ENCODE measurements at places on chromosomes 5 and 9.

DNA sequence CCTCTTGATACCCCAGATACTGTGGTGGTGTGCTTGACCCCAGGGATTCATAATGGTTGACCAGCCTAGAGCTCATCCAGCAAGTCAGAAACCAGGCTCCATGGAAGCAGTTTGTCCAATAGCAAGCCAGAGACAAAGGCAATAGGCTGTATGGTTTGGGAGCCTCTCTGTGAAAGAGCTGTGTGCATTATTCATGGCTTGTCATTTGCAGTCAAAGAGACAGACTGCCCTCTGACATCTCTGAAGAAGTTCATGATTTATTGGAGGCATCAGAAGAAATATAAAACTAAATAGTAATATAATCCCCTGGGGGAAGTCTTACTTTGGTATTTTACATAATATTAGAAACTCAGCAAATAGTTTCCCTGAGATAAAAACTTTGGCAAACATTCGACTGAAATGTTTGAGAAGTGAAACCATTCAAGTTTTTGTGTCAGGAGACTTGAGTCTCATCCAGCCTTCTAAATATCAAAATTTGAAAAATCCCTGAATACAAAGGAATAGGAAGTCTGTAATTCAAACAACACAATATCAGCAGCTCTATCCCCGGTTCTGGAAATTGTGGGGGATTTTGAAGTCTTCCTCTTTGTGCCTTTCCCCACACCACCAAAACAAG, 250.3 kb downstream of the ZSWIM6 start:
- no peak for DNase-seq

DNA sequence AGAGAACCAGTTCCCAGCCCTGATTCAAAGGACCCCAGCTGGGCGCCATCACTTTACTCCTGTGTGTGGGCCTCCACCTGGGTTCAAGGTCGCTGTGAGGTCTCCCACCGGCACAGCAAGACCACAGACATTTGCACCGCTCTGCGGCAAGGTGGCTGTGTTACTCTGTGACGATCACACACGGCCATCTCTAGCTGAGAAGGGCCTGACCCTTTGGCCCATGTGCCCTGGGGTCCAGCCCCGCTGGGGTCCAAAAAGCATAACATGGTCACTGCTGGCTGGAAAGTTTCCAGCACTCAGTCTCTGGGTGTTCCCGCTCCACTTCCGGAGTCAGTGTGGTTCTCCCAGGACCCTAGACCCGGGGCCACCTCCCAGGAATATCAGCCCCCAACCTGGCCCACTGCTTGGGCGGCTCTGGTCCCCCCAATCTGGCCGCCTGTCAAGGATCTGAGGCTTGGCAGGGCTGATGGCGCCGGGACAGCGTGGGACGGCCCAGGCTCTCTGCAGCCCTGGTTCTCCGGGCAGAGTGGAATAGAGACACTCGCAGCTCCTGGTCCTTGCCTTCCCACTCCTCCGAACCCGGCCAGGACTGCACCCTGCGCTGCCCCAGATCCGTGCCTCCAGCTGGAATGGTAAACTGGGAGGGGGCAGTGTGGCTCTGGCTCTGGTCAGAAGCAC, 3.9 kb upstream of the LMX1B start:
- DNase-seq = no peak

GRCh38 chr5:40364441-40364840, 315.3 kb upstream of the PTGER4 start:
- DNase-seq = no peak

- no peak for DNase-seq
Observed at GRCh38 chr5:73565969-73566547, 515 bp downstream of the UTP15 start.

GRCh38 chr9:102521097-102521755, 473.9 kb upstream of the CYLC2 start:
- DNase-seq = no peak

DNA sequence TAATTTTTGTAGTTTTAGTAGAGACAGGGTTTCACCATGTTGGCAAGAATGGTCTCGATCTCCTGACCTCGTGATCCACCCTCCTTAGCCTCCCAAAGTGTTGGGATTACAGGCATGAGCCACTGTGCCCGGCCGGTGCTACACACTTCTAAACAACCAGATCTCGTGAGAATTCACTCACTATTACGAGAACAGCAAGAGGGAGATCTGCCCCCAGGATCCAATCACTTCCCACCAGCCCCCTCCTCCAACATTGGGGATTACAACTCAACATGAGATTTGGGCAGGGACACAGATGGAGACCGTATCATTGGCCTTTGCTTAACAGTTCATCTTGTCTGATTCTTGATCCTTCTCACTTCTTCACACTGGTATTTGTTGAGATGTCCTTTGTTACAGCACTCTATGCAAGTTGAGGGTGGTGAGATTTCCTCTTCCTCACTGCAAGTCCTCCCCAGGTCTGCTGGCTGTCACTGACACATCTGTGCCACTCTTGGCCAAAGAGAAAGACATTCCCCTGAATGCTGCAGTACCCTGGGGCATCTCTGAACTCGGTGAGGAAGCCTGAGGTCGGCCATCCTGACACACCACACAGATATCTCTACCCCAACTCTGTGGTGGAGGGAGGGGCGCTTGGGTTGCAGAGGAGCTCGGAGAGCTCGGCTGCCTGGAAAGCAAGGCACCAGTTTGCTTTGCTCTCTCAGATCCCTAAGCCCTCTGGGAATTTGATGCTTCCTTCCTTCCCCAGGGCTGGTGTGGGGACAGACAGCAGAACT, 4.2 kb upstream of the SUB1 start:
- no peak for DNase-seq

DNA sequence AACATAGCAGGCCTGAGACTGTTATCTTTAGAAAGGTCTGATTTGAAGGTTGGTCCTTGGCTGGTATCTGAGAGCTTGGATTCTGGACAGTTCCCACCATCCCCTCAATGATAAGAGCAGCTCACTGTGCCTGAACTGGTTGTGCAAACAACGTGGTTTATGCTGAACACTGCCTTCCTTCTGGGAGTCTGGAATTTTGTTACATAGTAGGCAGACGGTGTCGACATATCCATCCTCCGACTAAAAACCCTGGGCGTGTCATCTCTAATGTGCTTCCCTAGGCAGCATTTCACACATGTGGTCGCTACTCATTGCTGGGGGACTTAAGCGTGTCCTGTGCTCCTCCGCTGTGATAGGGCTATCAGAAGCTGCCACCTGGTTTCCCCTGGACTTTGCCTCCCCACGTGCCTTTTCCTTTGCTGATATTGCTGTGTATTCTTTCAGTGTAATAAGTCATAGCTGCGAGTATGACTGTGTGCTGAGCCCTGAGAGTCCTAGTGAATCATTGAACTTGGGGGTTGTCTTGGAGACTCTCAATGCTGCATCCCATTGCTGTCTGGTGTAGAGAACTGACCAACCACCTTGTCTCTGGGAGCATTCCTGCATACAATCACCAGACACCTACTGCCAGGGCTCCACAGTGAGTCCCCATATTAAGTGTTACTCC, 119.1 kb upstream of the TBC1D2 start:
- no peak for DNase-seq
